ENCODE measurements at places on chromosomes 2 and 18.

GRCh38 chr18:36602620-36603019 is 226.2 kb downstream of the TPGS2 start:
- DNase-seq, result no peak

GRCh38 chr18:58662118-58662517 is 9.1 kb upstream of the MALT1 start:
- no peak for DNase-seq

GRCh38 chr2:12616456-12617156 is 100.1 kb upstream of the TRIB2 start:
- no peak for DNase-seq

- DNase-seq, result no peak
These were observed 756 bp upstream of the NAGK start for GRCh38 chr2:71067567-71068217.

DNA sequence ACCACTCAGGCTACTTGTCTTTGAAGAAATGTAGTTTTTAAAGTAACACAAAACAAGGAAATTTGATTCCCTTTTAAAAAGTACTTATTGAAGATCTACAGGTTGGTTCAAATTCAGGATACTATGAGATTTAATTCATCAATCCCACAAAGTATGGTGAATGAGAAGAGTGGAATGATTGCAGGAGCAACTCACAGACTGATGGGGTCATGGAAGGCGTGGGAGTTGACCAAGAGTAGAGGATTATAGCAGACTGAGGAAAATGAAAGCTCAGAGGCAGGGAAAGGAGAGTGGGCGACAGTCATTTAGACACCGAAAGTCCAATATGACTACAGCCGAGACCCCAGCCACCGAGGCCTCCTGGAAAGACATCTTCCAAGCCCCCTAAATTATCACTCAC is 12.5 kb upstream of the DAPL1 start:
- DNase-seq, result no peak

- DNase-seq, result no peak
These were observed 34.6 kb upstream of the MAL start for GRCh38 chr2:94990956-94991355.

DNA sequence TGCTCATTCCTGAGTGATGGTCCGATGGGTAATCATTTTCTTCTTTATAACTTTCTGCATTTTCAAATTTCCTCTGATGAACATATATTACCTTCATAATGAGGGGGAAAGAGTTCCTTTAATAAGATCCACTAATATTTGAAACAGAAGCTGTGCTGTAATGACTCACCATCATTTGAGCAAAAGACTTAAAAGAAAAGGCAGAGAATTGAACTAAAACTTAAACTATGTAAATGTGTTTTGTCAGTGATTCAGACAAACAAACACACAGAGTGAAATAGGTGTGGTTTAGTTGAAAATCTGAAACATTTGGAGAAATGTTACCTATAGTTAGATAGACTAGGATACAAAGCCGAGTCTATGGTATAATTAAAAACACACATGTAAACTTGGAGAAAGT is 209.6 kb downstream of the STK39 start:
- DNase-seq, result no peak

GRCh38 chr18:74438091-74438490 is 19.0 kb downstream of the DIPK1C start:
- DNase-seq, result no peak

GRCh38 chr18:79384834-79385233 is 10.9 kb upstream of the NFATC1 start:
- DNase-seq, result no peak

- peak; percentile 38 for DNase-seq
These were observed 580 bp upstream of the NDUFV2 start for GRCh38 chr18:9101730-9102507.

DNA sequence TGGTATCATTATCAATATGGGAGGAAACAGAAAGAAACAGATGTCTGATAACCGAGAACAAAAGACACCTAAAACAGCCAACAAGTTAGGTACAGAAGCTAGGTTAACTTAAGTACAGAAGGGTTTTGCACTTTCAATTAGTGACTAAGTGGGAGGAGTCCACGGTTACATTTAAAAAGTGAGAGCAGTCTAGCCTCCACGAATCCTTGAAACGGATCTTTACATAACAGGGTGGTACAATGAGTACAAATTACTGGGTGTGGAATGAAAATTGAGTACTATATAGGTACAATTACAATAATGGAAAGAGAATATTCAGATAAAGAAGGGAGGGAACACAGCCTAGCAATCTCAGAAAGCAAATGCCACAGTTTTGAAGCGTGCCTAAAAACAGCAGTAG is 76.6 kb downstream of the TLK1 start:
- DNase-seq, result no peak

DNA sequence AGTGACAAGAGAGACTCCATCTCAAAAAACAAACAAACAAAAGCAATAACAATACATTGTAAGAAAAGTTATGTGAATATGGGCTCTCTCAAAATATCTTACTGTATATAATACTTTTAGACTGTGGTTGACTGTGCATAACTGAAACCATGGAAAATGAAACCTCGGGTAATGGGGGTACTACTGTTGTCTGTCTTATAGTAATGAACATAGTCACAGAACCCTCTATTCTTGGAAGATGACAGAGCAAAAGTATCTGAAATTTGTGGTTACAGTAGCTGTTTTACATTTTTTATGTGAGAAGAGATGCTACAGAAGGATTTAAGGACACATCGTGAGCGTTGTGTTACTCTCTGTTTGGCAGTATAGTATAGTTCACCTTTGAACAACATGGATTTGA is 60.5 kb downstream of the MAP4K4 start:
- no peak for DNase-seq

All from AG04449 (cell line).